ENCODE measurements at places on chromosomes 2 and 18.

GRCh38 chr2:117378653-117379052 lies 435.8 kb upstream of the DDX18 start:
- no peak for DNase-seq

DNA sequence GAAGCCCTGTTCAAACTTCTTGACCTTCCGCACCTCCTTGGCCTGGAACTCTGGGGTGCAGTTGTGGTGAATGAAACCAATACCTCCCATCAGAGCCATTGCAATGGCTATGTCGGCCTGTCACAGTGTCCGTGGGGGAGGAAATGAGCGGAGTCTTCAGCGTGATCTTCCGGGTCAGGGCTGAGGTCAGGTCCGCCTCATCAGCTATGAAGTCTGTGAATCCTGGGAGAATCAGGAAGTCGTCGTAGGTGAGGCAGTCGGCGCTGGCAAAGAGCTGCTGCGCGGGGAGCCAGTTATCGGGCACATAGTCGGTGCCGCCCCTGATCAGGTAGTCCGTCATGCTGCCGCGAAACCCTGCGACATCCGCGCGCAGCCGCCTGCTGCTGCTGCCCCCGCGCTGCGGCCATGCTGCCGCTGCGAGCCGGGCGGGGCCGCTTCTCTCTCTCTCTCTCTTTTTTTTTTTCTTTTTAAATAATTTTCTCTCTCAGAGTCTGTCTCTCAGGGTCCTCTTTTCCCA lies 154.1 kb upstream of the ZSWIM2 start:
- no peak for DNase-seq

DNA sequence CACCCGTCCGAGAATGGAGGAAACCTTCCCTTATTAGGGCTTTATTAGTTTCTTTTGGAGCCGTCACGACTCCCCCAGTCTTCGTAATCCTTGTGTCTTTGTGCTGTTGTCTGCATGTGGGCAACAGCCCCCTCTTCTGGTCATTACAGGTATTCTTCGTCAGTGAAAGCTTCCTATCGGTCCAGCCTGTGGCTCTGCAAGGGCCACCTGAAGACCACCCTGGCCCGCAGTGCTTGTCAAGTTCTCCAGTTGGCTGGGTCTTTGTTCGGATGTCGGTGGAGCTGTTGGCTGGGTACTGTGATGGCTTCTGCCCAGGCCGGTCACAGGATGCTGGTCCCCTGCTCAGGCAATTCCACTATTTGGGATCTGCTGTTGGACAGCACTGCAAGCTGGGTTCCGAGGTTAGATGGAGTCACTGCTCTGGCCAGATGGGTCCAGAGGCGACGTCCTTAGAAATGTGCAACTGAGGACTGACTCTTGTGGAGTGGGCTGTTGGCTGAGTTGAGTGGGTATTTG lies 19.2 kb downstream of the E2F6 start:
- peak; percentile 55 for DNase-seq

DNA sequence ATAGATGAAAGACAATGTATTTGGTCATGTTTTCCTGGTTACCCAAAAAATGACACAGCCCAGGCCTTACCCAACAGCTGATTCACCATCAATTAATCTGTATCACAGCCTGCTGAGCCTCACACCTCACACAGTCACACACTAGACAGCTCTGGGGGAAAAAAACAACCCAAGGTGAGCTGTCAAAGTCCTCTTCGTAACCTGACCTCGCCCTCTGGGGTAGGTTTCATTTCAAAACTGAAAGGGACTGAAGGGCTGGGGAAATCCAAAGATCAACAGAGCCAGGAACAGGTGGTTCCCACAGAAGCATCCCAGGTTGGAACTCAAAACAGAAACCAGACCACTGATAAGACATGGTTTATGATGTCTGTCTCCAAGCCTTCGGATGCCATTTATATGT lies 18.2 kb upstream of the PCBP1 start:
- no peak for DNase-seq

DNA sequence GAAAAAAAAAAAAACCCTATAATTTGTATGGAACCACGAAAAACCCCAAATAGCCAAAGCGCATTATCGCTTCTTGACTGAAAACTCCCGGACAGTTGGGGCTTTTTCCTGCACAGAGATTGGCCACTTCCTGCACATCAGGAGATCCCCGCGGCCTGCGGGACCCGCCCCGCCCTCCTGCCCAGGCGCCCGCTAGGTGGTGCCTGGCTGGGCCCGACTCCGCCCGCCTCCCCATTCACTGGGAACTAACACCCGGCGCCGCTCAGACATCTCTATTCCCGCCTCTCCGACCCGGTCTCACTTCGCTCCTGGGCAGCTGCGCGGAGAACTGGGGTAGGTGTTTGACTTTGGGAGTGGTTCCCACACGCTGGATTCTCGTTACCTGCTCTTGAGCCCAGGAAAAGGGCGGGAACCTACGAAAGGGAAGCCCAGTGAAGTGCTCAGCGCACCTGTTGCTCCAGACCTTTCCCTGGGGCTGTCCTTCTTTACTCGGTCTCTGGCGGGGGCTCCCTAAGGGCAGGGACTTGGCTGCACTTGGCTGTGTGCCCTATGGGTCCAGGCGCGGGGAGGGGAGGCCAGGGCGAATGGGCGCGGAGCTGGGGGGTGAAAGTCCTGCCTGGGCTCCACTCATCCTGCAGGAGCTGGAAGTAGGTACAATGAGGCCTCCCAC lies at the start of gene HMSD:
Gene HMSD, plus strand, starts transcription at position 234 of the 670 bp plus-strand sequence. CDS start 4,155 bp downstream, outside the sequence.
- no peak for DNase-seq

- no peak for DNase-seq
Observed at GRCh38 chr2:156115338-156115737, 217.2 kb downstream of the NR4A2 start.

- no peak for DNase-seq
Observed at GRCh38 chr2:96265349-96265839, 403 bp downstream of the TMEM127 start.

DNA sequence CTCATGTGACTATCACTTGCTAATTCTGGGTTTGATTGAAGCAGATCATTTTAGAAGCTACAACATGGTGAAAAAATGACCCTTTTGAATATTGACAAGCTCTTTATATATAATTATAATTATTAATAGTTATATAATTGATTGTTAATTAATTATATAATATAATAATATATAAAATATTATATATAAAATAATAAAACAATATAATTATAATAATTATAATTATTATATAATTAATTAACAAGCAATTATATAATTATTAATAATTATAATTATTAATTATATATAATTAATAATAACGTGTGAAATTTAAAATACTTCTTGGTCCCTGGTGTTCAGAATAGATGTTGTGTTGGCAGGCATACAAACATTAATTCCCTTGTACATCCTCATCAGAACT lies 404.1 kb upstream of the CDH19 start:
- DNase-seq: no peak

DNA sequence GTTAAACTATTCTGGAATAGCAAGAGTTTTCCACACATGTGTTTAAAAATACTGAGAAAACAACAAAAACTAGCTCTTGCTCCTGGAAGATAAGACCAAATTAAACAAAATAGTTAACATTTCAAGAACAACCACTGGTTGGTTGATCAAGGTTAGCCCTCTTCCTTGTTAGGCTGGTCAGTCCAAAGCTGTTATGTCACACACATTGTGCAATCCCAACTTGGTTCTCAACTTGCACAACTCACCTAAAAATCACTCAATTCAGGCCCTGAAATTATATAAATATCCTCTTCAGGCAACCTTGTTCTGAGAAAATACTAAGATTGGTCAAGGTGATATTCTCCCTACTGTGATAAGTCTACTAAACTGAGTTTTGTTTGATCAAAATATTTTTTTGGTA lies 169.7 kb upstream of the LRP1B start:
- DNase-seq: no peak

DNA sequence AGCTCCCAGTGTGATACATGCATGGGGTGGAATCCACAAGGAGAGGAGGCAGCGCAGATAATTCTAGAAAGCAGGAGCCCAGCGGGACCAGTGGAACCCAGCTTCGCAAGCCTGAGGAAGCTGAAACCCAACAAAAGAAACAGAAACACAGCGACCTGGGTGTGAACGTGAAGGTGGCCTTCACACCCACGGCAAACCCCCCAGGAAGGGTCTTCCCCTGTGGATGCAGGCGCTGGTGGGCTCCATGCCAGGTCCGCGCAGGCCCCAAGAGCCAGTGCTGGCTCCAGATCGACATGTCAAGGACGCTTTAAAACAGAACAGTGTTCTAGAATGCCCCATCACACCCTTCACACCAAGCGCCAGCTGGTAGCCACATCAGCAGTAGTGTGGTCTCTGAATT lies 22.1 kb downstream of the KIF1A start:
- DNase-seq: no peak

GRCh38 chr18:63284173-63284799 lies 35.3 kb downstream of the BCL2 start:
- DNase-seq: no peak

DNA sequence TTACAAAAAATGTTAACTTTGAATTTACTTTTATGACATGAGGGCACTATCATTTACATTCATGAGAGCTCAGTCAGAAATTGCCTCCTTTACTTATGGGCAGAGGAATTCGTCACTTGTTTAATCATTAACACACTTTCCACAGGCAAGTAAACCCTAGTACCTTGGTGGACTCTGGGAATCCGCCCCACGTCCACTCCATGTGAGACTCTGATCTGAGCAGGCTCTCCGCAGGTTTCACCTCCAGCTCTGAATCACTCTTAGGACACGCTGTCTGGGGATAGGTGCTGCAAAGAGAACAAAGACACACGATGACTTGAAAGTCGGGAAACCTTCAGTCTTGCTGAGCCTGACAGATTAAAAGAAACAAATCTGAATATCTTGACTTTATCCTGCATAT lies 73.6 kb downstream of the LPIN2 start:
- DNase-seq: peak; percentile 36

GRCh38 chr2:161415034-161415986 lies 787 bp upstream of the TBR1 start:
- peak; percentile 10 for DNase-seq
